ENCODE measurements at places on chromosomes 2 and 18. TPM values are rescaled to one million over a fixed set of nuclear protein-coding genes. Genes with fewer than 3 reads are reported as not detected.

ATG9A gene
- total RNA-seq, result 56.9 TPM

ZFP36L2 gene
- 2.3 TPM for total RNA-seq

EGR4 gene
- not detected for total RNA-seq

SERPINB3 gene
- not detected for total RNA-seq

NOL4 gene
- 0.68 TPM for total RNA-seq

TUBA4B gene
- not detected for total RNA-seq

SIX2 gene
- total RNA-seq, result 12.2 TPM

AQP12B gene
- total RNA-seq, result not detected

LRRC30 gene
- not detected for total RNA-seq

GLI2 gene
- total RNA-seq, result 4.2 TPM
